ENCODE measurements at places on chromosomes 2 and 18. TPM values are rescaled to one million over a fixed set of nuclear protein-coding genes. Genes with fewer than 3 reads are reported as not detected.

DNA sequence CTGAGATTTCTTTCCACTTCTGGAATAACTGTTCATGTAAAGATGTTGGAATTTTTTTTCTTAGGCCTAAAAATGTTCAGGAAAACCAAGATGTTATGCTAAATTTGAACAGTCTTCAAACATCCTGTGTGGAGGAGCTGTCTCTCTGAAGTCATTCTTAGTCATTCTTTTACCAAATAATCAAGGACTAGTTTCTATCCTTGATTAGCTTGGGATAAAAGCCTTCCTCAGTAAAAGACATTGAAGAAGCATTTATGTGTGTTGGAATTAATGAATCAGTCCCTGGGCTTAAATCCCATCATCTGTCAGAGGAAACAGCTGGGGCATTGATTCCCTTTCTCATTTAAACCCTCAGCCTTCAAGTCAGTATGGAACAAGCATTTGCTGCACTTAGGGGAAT lies 300.1 kb upstream of the NXPH2 start:
- DNase-seq = no peak

TGOLN2 gene
- 16.9 TPM for total RNA-seq

GRCh38 chr2:63983986-63984605 lies 35.1 kb downstream of the VPS54 start:
- DNase-seq = no peak

GRCh38 chr2:72149556-72150156 lies 2.0 kb upstream of the CYP26B1 start:
- no peak for DNase-seq

SIX2 gene
- total RNA-seq = not detected

DNA sequence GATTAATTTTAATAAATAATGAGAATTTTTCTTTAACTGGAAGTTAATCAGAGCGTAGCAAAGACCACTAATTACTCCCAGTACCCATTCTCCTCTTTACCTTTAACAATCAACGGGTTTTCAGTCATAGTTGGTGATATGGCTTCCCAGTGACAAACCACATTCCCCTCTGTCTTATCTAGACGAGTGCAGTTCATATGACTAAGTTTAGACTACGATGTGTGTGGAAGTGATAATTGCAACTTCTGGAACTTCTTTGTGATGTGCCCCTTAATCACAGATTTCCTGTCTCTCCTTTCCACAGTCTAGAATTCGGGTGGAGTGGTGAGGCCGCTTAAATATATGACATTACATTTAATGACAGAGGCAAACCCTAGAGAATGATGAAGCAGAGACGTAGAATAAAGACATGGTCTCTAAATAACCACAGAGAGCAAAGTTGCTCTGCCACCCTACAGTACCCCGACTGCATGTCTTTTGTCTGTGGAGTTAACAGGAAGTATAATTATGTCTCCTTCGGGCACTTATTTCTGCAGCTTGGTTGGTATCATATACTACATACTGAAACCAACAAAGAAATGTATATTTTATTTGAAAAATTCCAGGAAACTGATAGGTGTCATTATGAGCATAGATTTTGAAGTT lies 693.3 kb upstream of the CDH7 start:
- DNase-seq = no peak

SMYD1 gene
- not detected for total RNA-seq

C2orf72 gene
- 27.9 TPM for total RNA-seq

DNA sequence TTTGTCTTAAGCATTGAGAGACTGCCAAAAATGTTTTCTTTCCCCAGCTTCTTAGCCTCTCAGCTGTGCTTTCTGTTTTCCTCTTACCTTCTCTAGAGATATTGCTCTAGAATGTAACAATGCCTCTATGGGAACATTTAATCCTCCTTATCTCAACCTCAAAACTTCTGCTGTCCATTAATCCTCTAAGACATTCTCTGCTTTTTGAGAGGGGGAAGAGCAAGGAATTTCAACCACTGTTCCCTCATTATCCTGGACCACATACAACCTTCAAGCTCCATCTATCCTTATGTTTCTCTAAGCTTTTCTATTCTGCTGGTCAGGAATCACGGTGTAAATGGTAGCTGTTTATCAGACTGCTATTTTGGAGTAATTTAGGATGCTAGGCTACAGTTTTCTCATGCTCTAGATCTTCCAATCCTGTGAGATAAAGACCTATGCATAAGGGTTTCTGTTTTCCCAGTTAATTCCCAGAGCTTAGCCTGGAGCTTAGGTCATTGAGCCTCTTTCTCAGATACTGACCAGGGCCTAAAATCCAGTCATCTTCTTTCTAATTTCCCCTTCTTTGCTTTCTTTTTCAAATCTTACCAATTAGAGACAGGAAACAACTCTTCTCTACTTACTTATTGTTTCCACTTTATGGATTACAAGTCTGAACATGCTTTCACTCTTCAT lies 282.0 kb downstream of the CALCRL start:
- DNase-seq = no peak

GRCh38 chr2:75456111-75456510 lies 104.6 kb downstream of the EVA1A start:
- DNase-seq = no peak

- no peak for DNase-seq
These were observed 339.4 kb downstream of the PLCL1 start for GRCh38 chr2:198143793-198144192.

GNLY gene
- total RNA-seq = not detected

- no peak for DNase-seq
These were observed 338.7 kb downstream of the TXNL1 start for GRCh38 chr18:56299740-56300139.

DNA sequence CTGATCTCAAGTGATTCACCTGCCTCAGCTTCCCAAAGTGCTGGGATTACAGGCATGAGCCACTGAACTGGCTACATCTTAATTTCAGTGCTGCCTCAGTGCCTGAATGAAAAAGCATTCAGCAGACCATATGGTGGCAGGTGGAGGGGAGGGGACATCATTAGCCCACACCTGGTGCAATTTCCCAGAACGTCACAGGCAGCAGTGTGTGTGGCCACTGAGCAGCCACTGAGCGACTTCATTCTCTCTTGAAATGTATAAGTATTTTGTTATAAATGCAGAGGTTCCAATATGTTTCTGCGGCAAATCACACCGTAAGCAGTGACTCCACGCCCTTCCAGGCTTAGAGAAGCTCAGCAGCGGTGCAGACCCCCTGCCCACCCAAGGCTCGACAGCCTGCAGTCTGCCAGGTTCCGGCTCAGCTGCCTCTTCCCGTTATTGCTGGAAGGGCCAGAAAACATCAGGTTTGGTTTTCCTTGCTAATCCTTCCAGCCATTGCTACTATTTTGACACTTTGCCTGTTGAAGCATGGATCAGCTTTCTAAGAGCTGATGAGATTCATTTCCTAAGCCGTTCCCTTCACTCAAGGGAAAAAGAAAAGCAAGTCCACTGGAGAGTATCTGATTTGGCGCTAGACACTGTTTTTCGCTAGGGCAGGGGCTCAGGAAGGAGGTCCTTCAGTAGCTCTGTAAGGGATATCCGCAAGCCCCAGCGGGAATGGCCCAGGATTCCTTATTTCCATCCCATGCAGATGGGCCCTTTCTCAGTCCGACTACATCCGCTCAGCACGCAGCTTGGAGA lies 250.7 kb downstream of the VAPA start:
- peak; percentile 9 for DNase-seq

- DNase-seq = no peak
These were observed 46.3 kb downstream of the TNFRSF11A start for GRCh38 chr18:62371436-62371835.

DNA sequence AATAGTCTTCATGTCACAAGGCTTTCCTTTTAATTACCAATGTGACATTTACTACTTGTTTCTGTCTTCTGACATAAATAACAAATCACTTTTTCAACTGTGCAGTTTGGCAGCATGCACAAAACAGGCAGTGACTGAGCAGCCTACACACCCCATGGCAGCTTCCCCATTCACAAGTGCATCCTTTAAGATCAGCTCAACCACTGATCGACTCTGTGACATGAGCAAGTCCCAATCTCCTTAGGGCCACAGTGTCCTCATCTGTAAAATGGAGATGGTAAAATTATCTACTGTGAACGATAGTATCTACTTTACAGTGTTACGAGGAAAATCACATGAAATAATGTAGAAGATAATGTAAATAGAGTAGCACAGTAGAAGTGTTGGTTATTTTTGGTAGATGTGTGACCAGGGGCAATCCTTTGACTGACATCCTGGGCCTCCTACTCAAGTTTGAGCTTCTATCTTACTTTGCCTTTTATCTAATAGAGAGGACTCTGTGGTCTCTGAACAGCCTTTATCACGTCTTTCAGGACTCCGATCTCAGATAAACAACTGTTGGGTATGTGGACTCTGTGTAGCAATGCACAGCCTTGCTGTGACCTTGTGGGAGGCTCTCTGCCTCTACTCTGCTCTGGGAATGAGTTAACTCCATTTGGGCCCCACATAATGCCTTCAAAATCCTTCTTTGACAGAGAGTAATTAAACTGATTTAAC lies 120.6 kb downstream of the PIGN start:
- no peak for DNase-seq

GRP gene
- total RNA-seq = not detected

DNA sequence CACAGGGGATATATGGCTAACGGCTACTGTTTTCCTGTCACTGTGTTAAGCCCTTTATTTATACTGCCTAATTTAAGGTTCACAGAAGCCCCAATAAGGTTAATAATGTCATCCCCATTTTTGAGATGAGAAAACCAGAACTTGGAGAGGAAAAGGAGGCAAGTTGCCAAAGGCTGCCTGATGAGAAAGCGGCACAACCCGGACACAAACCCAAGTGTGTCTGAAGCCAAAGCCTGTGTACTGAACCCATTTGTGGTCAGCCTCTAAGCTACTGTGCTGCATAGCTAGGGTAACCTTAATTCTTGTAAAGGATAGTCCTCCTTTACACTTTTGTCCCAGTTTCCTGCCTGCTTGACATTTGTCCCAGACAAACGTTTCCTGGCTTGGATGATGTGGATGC lies 954.7 kb upstream of the FANCL start:
- DNase-seq = no peak

GRCh38 chr18:67199993-67200617 lies 316.4 kb downstream of the DSEL start:
- DNase-seq = peak; percentile 68

DNA sequence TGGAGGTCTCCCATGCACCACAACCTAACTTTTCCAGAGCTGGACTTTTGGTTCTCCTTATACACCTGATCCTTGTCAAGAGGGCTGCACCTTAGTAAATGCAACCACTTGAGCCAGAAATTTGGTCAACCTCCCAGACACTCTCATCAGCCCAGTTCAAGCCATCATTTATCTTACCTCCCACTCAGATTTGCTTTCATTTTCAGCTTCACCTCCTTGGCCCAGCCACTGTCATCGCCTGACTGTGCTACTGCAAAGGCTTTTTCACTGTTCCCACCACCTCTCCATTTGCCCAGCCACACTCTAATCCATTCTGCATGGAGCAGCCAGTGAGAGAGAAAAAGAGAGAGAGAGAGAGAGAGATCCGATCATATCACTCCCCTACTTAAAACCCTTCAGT lies 112.4 kb upstream of the DDX18 start:
- DNase-seq = no peak

GRCh38 chr2:180790891-180791290 lies 189.5 kb upstream of the UBE2E3 start:
- no peak for DNase-seq

DNA sequence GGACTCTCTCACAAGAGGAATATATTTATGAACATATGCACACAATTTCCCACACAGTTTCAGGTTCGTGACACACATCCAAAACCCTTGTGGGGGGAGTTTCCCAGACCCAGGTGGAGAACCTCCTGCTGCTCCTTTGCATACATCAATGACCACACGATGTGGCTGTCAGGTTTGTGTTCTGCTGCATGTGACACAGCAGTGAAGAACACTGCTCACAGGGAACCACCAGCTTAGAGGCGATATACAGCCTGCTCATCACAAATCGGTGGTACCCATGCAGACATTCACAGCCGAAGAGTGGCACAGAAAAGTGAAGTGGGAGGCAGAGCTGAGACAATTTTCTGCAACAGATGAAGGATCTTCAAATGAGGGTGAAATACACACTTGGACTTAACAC lies 175.6 kb upstream of the ZFP36L2 start:
- DNase-seq = no peak

GRCh38 chr2:138071720-138072719 lies 107.7 kb downstream of the HNMT start:
- peak; percentile 26 for DNase-seq

- no peak for DNase-seq
These were observed 205.8 kb downstream of the NDUFA10 start for GRCh38 chr2:239819091-239819973.

DNA sequence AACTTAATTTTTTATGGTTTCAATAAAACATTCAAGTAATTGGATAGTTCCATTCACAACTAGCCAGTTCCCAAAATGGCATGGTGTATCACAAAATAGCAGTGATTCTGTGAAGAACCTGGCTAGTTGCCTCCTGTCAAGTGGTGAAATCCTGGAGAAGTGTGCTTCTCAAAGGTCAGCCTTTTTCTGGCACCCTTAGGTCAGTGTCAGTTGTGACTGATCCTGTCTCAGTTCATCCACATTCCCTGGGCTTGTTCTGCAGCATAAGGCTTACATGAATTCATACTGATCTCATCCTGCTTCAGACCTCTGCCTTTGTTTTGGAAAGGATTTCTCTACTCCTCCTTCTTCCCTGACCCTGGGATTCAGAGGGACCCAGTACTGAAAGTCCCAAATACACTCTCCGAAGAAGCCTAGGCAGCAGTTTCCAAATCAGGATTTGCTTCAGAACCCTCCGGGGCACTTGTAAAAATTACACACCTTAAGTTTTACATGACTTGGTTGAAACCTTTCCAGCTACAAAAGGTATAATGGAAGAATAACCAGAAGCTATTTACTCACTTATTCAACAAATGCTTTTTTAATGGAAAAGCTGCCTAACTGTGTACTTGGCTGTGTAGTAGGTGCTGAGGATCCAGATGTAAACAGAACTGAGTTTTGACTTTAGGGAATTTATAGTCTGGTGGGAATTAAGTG lies 11.0 kb downstream of the MAP3K20 start:
- DNase-seq = no peak

DNA sequence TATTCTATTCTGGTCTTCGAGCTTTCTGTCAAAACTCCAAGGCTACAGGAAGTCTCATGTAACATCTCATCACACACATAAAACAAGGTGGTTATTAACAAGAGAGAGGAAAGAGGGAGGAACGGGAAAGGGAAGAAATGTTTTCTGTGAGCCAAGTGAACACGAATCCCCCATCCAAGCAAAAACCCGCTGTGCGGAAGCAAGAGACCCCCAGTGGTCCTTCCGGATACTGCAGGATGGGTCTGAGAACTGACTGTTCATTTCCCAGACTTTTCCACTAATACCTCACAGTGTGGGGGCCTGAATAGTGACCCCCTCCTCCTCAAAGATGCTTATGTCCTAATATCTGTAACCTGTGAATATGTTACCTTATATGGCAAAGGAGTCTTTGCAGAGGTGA lies 19.0 kb upstream of the DIPK1C start:
- DNase-seq = no peak

GRCh38 chr2:71895320-71896161 lies 252.1 kb downstream of the CYP26B1 start:
- peak; percentile 67 for DNase-seq

ATG4B gene
- 118 TPM for total RNA-seq

- DNase-seq = peak; percentile 4
These were observed 105.1 kb downstream of the TPO start for GRCh38 chr2:1518331-1518803.
